T-helper 9 cell (primary cell): ENCODE measurements at places on chromosomes 16 and 17.

DNA sequence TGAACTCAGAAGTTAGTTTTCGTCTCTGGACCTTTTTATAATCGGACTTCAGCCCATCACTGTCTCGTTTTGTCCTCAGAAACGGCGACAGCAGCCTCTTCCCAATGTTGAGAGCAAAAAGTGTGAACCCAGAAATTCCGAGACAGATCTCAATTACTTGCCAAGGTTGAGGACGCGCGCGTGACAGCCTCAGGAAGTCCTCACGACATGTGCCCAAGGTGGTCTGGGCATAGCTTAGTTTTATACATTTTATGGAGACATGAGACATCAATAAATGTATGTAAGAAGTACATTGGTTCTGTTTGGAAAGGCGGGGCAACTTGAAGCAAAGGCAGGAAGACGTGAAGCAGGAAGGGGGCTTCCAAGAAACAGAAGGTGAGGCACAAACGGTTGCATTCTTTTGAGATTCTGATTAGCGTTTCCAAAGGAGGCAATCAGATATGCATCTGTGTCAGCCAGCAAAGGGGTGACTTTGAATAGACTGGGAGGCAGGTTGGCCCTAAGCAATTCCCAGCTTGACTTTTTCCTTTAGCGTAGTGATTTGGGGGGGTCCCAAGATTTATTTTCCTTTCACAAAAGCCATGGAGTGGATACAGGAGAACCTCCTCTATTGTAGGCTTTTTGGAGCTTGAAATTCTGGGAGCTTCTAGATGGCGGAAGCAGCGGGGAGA, 583 bp upstream of the ZNF747 start:
- no peak for DNase-seq

DNA sequence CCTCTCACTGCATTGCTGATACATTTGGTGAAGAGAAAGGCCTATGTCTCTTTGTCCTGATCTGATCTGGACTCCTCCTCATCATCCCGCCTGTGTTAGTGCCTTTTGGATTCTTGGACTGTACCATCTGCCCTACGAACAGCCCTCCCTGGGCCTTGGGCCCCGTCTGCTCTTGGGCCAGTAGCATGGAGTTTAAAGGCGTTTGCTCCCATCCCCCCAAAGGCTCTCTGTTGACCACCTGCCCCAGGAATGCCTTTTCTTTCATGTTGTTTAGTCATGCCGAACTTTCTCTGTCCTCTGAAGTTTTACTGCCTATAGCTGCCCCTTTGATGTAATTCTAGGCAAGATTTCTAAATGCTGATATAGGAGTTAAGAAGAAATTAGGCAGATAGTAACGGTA, 30.9 kb upstream of the MEAK7 start:
- no peak for DNase-seq

GRCh38 chr16:68445458-68445857, 2.9 kb downstream of the SMPD3 start:
- no peak for DNase-seq

GRCh38 chr17:32813021-32813420, 63.9 kb downstream of the MYO1D start:
- no peak for DNase-seq

DNA sequence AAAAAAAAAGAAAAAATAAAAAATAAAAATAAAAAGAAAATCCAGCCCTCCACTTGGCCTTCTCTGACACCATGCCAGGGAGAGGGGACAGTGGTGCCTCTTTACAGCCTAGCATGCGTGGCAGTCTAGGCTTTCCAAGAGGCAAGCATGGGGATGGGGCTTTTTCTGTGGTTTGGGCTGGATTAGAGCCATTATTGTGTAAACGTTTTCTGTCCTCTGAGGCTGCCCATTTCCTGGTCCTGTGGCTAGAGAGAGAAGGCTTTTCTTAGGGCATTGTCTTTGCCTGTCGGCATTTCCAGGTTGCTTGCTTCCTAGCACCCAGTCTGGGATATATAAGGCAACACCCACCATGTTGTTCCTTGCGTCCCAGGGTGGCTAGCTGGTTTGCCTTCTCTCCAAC, 2.7 kb upstream of the DHRS7B start:
- DNase-seq = no peak

DNA sequence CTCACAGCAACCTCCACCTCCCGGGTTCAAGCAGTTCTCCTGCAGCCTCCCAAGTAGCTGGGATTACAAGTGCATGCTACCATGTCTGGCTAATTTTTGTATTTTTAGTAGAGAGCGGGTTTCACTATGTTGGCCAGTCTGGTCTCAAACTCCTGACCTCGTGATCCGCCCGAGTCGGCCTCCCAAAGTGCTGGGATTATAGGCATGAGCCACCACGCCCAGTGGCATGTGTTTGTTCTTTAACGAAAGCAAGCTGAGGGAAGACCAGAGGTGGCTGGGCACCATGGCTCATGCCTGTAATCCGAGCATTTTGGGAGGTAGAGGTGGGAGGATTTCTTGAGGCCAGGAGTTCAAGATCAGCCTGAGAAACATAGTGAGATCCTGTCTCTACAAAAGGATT, 18.1 kb downstream of the TNFRSF13B start:
- DNase-seq = no peak

DNA sequence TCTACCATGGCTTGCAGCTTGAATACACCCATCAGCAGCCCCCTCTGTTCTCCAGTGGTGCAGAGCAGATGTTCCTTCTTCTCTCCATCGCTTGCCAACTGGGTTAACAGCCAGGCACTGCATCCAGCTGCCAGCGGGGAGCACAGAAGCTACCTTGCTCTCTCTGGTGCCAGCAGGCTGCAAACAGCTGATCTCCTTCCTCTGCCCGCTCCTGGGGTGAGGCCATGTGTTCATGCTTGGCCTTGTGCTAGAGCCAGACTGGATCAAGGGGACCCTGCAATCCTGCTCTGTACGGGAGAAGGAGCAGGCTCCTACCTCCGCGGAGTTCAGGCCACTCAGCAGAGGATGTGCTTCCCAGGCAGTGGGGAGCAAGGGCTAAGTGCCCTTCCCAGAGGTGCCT, 24.1 kb upstream of the ENGASE start:
- DNase-seq = no peak

- no peak for DNase-seq
Observed at GRCh38 chr17:76932402-76933333, 64.5 kb downstream of the MGAT5B start.

DNA sequence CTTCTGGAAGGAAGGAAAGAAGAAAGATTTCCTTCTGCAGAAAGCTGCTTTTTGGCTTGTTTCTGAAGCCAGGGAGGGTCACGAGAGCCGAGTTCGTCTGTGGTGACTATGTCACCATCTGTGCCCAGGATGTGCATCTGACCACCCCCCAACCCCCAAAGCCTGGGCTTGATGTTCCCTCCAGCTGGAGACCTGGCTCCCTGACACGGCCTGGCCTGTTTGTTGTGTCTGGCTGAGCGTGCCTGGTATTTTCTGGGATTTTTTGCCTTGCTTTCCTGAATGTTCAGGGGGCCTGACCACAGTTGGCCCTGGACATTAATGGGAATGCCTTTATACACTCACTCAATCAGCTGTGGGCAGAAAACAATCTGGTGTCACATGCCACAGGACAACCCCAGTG, 38.9 kb downstream of the LGALS9 start:
- no peak for DNase-seq

DNA sequence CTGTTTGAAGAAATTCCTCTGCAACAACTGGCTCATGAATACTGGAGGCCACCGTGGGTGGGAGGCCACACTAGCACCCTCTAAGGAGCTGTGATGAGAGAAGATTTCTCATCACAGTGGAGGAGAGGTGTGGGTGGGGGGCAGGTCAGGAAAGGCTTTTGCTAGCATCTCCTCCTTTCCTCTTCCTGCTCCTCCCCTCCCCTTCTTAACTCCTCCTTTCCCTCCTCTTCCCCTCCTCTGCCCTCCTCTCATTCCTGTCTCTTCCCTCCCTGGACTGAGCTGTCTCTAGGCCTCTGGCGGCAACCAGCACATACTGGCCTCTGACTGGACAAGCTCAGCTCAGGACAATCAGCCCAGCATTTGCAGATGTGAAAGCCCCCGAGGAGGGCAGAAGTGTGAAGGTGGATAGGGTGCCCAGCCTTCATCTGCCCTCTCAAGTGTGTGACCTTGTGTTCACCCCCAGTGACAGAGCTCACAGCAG, 19.0 kb upstream of the LHX1 start:
- DNase-seq = no peak
